ENCODE measurements at places on chromosomes 16 and 17. TPM values are rescaled to one million over a fixed set of nuclear protein-coding genes. Genes with fewer than 3 reads are reported as not detected.

The GJC1 gene
- total RNA-seq, result 5.6 TPM

The LPO gene
- total RNA-seq, result not detected

The CCDC200 gene
- not detected for total RNA-seq

The FAM117A gene
- total RNA-seq, result 19.7 TPM

The NPIPA8 gene
- not detected for total RNA-seq

- H3K27ac ChIP-seq, result no peak overlapping the region
- H3K4me1 ChIP-seq, result no peaks in the 10 kb centered on the region
- no peaks in the 10 kb centered on the region for H3K27me3 ChIP-seq
- no peak for DNase-seq
These were observed 131.8 kb downstream of the STX8 start for GRCh38 chr17:9443811-9444210.

DNA sequence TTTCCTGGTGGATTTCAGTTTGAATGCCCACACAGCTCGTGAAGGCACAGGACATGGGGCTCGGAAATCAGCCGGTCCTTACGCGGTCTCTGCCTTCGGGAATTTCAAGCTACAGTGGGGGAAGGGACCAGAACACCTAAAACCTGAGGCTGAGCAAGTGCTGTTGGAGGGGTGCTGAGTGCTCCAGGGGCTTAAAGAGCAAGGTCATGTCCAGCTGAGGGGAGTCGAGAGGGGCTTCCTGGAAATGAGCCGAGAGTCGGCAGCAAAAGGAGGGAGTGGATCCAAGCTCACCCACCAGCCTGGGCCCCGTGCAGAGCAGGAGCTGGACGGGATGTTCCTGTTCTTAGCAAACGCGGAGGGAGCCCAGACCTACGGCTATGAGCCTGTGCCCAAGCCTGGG is 73.2 kb upstream of the RPL38 start:
- no peaks in the 10 kb centered on the region for H3K4me1 ChIP-seq
- H3K36me3 ChIP-seq, result no peaks in the 10 kb centered on the region
- peaks cover 28% of the 10 kb centered on the region for H3K27me3 ChIP-seq
- no peak overlapping the region for H3K27ac ChIP-seq
- DNase-seq, result no peak

DNA sequence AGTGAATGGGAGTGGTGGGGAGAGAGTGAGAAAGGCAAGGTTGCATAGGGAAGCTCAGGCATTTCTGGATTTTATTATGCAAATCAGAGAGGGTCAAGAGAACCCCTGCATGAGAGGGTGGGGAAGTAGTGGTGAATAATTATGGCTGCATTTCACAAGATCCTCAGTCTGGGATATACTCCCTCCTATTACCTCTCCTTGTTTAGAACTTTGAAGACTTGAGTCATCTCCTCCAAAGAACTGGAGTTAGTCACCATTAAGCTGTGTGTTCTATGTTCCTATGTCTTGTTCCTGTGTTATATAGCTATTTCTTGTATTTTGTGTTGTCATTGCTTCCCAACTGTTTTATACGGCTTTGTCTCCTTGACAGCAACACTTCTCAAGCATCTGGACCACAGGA is 18.4 kb downstream of the SOX9 start:
- no peaks in the 10 kb centered on the region for H3K36me3 ChIP-seq
- H3K4me1 ChIP-seq, result no peaks in the 10 kb centered on the region
- no peak overlapping the region for H3K4me3 ChIP-seq
- H3K27me3 ChIP-seq, result peaks cover 5% of the 10 kb centered on the region

DNA sequence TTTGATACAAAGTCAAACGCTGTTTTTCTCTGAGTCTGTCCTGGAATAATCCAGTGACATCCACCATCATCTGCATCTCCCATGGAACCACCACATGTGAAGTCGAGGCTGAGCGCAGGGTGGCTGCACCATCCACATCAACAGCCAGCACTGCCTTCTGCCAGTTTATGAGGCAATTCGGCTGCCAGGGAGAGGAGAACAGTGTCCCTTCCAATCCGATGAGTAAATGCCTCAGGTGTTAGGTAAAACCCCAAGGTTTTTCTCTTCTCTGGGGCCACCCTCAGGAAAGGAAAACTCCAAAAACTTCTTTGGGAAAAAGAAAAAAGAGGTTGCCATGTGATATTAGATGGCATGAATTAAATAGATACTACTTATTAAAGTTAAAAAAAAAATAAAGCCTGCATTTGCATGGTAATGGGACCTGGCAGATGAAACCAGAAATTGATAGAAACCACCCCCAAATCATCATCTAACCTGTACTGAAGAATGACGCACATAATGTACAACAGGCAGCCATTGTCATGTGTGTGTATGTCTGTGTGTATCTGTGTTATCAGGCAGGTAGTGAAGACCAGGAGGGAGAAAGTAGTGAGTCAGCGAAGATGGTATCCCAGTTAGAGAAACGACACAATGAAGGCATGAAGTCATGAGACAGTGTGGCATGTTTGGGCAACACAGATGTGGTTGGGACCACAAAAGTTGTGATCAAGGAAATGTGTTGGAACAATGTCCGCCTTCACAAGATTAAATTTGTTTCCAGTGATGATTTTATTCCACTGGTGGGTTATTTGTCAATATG is 478.7 kb downstream of the CDH13 start:
- no peaks in the 10 kb centered on the region for H3K4me1 ChIP-seq
- H3K27me3 ChIP-seq, result peaks cover 13% of the 10 kb centered on the region
- H3K27ac ChIP-seq, result no peak overlapping the region
- H3K36me3 ChIP-seq, result no peaks in the 10 kb centered on the region
- DNase-seq, result no peak

GRCh38 chr16:4814046-4814445 is 11.6 kb upstream of the ROGDI start:
- no peak overlapping the region for H3K4me3 ChIP-seq
- no peaks in the 10 kb centered on the region for H3K27me3 ChIP-seq
- peaks cover 43% of the 10 kb centered on the region for H3K36me3 ChIP-seq
- no peak for DNase-seq

GRCh38 chr17:11082559-11082958 is 158.5 kb upstream of the SHISA6 start:
- no peaks in the 10 kb centered on the region for H3K36me3 ChIP-seq
- no peak for DNase-seq
- no peaks in the 10 kb centered on the region for H3K27me3 ChIP-seq
- H3K4me3 ChIP-seq, result no peak overlapping the region
- H3K27ac ChIP-seq, result no peak overlapping the region

GRCh38 chr16:828891-829290 is 28.4 kb upstream of the GNG13 start:
- peaks cover 2% of the 10 kb centered on the region for H3K27me3 ChIP-seq
- H3K27ac ChIP-seq, result no peak overlapping the region
- H3K4me1 ChIP-seq, result no peaks in the 10 kb centered on the region
- no peak overlapping the region for H3K4me3 ChIP-seq
- no peak for DNase-seq

DNA sequence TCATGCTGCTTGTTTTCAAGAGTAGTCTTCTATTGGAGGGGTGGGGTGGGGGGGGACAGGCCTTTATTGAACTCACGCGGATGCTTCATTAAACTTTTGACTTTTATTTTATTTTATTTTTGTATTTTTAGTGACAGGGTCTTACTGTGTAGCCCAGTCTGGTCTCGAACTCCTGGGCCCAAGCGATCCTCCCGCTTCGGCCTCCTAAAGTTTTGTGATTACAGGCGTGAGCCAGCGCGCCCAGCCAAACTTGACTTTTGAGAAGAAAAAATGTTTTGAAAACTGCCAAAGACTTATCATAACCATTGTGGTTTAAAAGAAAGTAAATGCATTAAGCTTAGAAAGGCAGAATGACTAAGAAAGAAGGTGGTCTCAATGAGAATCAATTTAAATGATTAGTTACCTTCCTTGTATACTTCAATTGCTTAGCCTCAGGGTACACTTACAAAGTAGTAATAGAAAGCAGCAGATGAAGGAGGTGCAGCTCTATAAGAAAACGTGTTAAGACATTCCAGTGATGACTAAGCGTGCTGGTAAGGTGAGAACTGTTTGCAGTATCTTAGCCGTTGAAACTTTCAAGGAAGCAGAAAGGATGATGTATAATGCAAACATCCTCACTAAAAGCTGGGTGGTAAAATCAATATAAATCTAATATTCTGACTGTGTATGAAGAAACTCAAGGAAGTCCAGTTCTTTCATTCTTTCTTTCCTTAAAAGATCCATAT is 1.2 kb downstream of the AP2B1 start:
- peak overlapping the region; percentile 99 for H3K4me3 ChIP-seq
- H3K4me1 ChIP-seq, result peaks cover 25% of the 10 kb centered on the region
- H3K27ac ChIP-seq, result peak overlapping the region; percentile 99
- peaks cover 9% of the 10 kb centered on the region for H3K36me3 ChIP-seq
- H3K27me3 ChIP-seq, result no peaks in the 10 kb centered on the region

DNA sequence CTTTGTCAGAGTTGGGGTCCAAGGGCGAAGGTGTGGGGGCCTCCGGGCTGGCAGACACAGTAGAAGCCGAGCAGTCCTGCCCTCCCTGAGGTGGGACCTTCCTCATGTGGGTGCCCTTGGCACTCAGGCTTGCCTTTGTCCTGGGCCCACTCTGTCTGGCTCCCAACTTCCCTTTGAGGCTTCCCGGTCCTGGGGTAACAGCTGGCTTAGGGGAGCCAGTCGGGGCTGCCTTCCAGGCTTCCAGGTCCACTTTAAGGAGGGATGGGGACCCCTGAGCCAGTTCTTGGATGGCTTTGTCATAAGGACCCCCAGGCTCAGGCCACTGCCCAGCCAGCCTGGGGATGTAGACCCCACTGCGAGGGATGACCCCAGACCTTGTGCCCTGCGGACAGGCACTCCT is 7.8 kb downstream of the GAS2L2 start:
- no peak overlapping the region for H3K27ac ChIP-seq
- no peak for DNase-seq
- peaks cover 35% of the 10 kb centered on the region for H3K4me1 ChIP-seq
- no peak overlapping the region for H3K4me3 ChIP-seq
- H3K36me3 ChIP-seq, result no peaks in the 10 kb centered on the region

- peaks cover 20% of the 10 kb centered on the region for H3K27me3 ChIP-seq
- H3K36me3 ChIP-seq, result no peaks in the 10 kb centered on the region
These were observed 23.1 kb downstream of the MRC2 start for GRCh38 chr17:62650587-62650986.

DNA sequence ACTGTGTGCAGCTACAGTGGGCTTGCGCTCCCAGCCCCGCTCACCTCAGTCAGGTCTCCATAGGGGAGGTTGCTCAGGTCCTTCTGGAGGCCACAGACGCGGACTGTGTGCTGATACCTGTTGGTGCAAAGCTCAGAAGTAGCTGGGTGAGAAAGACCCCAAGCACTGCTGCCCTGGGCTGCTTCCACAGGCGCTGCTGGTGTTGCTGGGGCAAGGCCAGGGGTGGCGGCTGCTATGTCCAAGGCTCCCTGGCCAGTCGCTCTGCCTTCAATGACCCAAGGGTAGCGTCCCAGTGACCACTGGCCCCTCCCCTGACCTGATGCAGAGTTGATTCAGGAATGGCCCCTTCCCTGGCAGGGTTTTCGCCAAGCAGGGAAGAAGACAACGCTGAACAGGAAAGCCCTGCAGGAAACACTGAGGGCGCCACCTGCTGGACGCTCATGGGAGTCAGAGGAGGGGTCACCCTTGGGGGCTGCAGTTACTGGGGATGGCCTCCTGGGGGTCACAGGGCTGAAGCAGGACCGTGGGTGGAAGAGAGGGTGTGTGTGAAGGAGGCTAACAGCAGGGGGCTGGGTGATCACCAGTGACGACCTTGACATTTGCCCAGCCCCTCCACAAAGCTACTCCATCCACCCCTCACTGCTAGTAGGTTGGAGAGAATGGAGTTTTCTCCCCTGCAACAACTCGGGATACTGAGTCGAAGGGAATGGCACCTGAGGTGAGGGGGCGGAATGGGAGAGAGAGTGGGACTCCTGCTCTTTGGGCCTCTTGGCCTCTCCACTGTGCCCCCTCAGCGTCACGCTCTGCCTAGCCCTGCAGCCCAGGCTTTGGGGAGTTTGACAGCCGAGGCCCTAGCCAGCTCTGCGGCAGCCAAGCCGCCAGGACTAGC is 38.3 kb downstream of the ABCC12 start:
- H3K36me3 ChIP-seq, result no peaks in the 10 kb centered on the region
- no peaks in the 10 kb centered on the region for H3K4me1 ChIP-seq
- H3K27me3 ChIP-seq, result peaks cover 2% of the 10 kb centered on the region
- peak; percentile 73 for DNase-seq

DNA sequence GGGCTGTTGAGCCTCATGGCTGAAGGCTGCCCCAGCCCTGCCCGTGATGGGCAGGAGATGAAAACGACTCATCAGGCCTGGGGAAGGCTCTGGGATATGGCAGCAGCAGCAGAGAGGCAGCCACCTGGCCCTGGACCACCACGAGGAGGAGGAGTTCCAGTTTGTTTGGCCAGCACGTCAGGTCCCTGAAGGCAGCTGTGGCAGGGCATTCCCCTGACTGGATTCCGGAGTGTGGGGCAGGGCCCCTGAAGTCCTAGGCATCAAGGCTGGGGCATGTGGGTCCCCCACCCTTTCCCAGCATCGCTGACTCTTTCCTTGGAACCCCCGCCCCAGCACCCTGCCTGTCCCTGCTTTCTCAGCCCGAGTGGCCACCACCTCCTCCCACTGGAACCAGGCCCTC is 197.4 kb downstream of the ZNF423 start:
- H3K4me3 ChIP-seq, result no peak overlapping the region
- H3K27me3 ChIP-seq, result no peaks in the 10 kb centered on the region
- no peak for DNase-seq
- no peaks in the 10 kb centered on the region for H3K36me3 ChIP-seq
- H3K27ac ChIP-seq, result no peak overlapping the region
- H3K4me1 ChIP-seq, result no peaks in the 10 kb centered on the region

DNA sequence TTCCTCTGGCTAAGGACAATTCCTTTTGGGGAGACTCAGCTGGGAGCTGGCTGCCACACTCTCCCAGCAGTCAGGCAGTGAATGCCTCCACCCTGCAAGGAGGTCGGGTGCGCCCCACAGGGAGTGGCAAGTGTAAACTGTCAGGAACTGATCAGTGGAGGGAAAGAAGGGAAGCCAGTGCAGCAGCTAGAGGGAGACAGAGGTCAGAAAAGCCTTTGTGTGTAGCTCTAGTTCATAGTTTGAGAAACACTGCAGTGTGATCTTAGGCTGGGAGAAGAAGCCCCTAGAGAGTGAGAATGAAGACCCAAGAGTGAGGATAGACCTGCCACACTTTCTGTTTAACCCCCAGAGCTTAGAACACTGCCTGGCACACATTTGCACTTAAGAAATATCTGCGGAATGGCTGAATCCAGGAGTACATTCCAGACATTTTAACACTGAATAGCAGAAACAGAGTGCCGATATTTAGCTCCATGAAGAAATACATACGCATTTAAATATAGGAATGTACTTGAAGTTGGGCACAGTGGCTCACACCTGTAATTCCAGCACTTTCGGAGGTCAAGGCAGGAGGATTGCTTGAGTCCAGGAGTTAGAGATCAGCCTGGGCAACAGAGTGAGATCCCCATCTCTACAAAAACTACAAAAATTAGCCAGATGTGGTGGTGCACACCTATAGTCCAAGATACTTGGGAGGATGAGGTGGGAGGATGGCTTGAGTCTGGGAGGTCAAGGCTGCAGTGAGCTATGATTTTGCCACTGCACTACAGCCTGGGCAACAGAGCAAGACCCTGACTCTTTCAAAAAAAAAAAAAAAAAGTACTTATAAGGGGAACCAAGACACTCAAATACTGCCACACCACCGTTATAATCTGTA is 11.1 kb upstream of the SLC5A11 start:
- H3K4me1 ChIP-seq, result no peaks in the 10 kb centered on the region
- peak; percentile 19 for DNase-seq
- H3K27ac ChIP-seq, result no peak overlapping the region
- peaks cover 7% of the 10 kb centered on the region for H3K36me3 ChIP-seq
- H3K4me3 ChIP-seq, result no peak overlapping the region

GRCh38 chr16:57976331-57976796 is 5.4 kb upstream of the CNGB1 start:
- H3K4me1 ChIP-seq, result no peaks in the 10 kb centered on the region
- no peaks in the 10 kb centered on the region for H3K27me3 ChIP-seq
- no peak overlapping the region for H3K4me3 ChIP-seq
- H3K27ac ChIP-seq, result no peak overlapping the region
- no peak for DNase-seq

GRCh38 chr16:88306411-88306810 is 76.3 kb upstream of the ZNF469 start:
- H3K4me3 ChIP-seq, result no peak overlapping the region
- no peaks in the 10 kb centered on the region for H3K36me3 ChIP-seq
- H3K27me3 ChIP-seq, result peaks cover 3% of the 10 kb centered on the region
- H3K4me1 ChIP-seq, result no peaks in the 10 kb centered on the region
